Activated T-helper 17 cell treated with anti-CD3 and anti-CD28 coated beads, Interleukin-2, amount 50 U/mL, for 72 hours (primary cell): ENCODE measurements at places on chromosomes 3 and 15. TPM values are rescaled to one million over a fixed set of nuclear protein-coding genes. Genes with fewer than 3 reads are reported as not detected.

- no peak for ATAC-seq
These were observed 13.3 kb downstream of the STAC start for GRCh38 chr3:36393563-36393962.

Gene TUSC7
- not detected for total RNA-seq

Gene TMEM40
- not detected for total RNA-seq

DNA sequence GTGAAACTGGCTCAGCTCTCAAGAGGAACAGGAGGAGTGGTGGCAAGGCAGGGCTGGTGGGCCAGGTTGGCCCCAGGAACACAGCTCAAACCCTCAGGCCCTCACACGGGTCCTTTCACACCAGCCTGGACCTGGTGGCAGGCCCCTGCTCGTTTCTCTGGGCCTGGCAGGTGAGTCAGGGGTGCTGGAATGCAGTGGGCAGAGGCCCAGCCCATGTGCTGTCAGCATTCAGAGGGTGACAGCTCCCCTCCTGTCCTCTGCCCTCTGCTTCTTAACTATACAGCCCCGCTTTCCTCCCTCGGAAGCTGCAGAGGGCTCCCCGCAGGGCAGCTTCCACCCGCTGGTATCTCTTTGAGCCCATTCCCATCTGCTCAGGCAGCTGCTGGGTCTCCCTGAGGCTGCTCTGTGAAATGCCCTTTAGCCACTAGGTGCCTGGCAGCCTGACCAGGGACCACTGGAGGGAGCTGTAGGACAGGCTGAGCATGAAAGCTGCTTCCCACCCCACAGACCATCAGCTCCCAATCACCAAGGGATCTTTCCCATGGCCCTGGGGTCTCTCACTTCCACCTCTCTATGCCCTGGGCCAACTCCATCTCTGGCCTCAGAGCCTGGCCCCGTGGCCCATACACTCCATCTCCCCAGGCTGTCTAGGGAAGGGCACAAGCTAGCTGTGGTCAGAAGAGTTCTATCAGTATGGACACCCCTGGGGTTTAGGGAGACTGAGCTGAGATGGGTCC is 24.8 kb downstream of the SHF start:
- no peak for ATAC-seq

Gene CP
- not detected for total RNA-seq

DNA sequence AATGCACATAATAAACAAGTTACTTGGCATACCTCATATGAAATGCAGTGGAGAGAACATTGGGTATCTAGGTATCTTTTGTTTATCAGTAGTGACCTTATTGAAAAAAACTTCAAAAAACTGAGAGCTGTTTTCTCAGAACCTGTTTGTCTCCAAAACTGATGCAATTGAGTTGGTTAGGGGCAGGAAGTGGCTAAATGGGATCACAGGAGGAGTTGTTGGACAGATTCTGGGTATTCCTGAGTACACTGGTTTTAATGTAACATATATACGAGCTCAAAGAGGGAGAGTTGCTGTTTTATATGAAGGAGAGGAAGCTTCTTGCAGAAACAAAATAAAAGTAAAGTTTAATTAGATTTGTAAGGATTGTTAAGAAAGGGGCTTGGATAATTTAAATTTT is 159.5 kb downstream of the C3orf70 start:
- no peak for ATAC-seq

DNA sequence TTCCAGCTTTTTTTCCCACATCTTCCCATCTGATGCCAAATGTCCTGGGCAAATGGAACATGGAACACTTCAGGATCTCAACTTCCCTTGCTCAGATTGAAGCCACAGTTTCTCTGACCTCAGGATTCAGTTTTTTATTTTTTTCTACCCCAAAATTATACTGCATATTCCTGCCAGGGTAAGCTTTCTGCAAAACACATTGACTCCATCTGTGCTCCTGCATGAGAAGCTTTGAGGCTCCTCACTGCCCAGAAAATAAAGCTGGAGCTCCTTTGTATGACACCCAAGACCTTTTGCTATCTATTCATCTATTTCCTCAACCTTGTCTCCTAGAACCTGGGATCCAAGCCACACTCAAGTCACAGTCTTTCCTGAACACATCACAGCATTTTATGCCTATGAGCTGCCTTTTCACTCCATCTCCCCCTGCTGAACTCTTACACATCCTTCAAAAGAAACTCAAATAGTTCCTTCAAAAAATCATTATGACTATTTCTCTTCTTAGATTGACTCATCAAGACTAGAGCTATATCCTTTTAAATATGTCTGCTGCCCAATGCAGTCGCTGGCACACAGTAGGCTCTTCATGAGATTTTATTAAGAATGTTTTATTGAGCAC is 57.4 kb upstream of the PSMD6 start:
- ATAC-seq: peak; percentile 63

- ATAC-seq: no peak
These were observed 471.5 kb upstream of the AGTR1 start for GRCh38 chr3:148226246-148226645.

- ATAC-seq: peak; percentile 80
These were observed at the start of gene SHF for GRCh38 chr15:45187894-45188830. SHF (minus strand) TSS chr15:45187966; CDS start chr15:45187951, 15 bp downstream.

DNA sequence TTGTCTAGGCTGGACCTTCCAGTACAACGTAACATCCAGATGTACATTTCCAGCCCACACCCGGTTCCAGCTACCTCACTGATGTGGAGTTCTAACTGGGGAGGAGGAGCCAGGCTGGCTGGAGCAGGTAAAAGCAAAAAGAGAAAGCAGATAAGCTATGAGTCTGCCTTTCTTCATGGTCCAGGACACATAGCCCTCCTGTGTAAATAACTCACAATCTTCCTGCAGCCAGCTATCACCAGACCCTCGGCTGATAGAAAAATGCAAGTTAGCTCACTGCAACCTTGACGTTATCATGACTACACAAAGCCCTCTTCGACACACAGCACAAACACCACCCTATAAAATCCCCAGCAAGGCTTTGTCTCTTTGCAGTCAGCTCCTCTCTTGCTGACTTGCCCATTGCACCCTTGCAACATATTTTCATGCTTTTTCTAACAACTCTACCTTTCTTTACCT is 20.5 kb upstream of the ELP6 start:
- no peak for ATAC-seq

DNA sequence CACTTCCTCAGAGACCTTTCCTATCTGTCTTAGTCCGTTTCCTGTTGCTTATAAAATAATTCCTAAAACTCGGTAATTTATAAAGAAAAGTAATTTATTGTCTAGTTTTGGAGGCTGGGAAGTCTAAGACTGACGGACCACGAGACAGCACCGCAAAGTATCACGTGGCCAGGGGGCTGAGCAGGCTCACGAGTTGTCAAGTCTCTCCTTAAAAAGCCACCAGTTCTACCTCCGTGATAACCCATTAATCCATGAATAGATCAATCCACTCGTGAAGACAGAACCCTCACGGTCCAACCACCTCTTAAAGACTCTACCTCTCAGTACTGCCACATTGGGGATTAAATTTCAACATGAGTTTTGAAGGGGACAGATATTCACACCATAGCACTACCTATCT is 821 bp downstream of the LINS1 start:
- ATAC-seq: no peak

GRCh38 chr3:172159962-172160538 is 120.7 kb downstream of the FNDC3B start:
- no peak for ATAC-seq

Gene GASK1A
- total RNA-seq: not detected

DNA sequence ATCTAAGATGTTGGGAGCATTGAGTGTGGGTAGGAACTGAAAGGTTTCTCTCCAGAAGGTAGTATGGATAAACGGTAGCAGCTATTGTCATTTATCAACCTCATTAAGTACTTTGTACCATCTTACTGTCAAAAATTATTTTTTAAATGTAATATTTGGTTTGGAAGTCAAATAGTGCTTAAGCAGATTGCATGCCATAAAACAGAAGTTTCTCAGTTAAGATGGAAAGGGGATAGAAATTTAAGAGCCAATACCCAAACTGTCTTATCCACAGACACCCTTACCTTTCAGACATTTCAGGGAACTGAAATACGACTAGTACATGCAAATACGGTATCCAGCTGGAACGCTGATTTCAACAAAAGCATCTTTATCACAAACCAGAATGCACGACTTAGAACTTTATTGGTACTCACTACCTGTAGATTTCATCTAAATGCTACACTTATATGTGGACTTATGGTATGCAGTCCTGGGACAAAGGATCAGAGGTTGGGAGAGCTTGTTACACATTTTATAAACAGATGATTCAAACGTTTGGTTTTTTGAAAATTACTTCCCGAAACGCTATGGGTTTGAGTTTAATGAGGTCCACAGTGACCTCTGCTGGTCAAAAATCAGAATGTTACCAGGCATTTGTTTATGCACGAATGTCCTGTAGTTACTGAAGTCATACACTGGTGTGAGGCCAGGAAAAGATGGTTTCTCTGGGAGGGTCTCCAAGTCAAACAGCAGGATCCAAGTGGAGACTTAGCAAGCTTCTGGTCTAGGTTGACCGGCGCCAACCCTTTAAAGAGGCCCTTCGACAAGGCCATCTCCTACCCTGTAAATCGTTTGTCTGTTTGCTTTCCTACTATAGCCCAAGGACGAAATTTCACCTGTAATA is 45.7 kb upstream of the DUT start:
- peak; percentile 28 for ATAC-seq

Gene GOLGA8T
- not detected for total RNA-seq

GRCh38 chr3:125186261-125186787 is 26.2 kb downstream of the SLC12A8 start:
- peak; percentile 52 for ATAC-seq

DNA sequence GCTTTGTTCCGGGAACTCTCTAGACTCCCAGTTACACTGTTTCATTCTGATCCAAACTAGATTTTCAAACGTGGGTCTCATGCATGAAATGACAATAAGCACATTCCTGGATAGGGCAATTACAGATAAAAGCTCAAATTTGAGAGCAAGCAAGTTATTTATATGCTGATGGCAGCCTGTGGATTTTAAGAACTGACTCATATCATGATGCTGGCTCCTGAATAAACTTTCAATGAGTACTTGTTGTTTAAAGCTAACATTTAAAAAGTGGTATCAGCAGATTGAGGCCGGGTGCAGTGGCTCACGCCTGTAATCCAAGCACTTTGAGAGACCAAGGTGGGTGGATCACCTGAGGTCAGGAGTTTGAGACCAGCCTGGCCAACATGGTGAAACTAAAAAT is 66.6 kb downstream of the LEO1 start:
- ATAC-seq: no peak

Gene WDR72
- not detected for total RNA-seq

DNA sequence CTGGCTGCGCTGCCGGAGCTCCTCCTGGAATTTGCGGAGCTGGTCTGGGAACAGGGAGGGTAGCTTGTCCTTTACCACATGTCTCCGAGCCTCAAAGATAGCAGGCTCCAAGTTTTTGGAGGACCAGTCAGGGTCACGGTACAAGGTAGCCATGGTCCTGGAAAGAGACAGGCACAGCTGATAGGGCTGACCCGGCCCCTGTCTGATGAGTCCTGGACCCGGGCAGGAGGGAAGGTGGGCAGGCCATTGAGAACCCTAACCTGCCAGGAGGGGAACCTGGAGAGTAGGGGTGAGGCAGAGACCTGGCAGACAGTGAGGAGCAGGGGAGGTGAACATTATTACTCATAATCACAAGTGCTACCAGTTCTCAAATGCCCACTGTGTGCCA is 20.4 kb upstream of the EHD4 start:
- no peak for ATAC-seq

DNA sequence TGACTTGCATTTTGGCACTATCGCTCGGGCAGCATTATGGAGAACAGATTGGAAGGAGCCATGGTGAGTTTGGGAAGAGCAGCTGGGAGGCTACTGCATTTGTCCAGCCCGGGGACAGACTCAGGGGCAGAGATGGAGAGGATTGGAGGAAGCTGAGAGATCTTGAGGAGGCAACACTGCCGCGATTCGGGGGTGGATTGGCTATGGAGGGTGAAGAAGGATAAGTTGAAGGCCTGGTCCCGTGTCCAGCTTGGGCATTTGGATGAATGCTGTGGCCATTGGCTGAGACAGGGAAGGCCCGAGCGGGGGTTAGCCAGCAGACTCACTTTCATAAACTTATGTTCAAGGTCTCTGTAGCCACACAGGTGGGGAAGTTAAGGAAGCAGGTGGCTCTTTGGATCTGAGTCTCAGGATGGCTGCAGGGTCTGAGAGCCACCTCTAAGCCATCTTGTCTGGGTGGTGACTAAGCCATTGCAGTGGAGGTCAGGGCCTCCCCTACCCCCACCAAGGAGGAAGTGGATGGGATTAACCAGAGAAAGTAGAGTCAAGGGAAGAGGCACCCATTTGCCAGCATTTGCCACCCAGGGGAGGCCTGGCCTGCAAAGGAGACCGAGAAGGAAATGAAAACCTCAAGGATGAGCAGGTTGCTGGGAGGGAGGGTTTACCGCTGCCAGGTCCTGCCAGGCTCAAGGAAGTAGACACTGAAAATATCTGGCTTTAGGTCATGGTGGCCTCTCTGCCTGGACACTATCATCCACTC is 144.0 kb upstream of the TLE3 start:
- no peak for ATAC-seq

DNA sequence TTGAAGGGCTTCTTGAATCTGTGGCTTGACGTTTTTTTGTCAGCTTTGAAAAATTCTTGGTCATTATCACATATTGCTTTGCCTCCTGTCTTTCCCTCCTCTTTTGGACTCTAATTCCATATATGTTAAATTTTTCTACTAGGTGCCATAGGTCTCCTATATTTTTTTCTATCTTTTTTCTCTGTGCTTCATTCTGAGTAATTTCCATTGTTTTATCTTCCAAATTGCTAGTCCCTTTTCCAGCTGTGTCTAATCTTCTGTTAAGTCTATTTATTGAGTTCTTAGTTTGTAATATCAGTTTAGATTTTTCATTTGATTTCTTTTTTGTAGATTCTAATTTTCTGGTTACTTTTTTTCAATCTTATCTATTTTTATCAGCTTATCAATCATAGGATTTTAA is 53.7 kb downstream of the CHST2 start:
- ATAC-seq: no peak

GRCh38 chr3:34070831-34071585 is 272.6 kb downstream of the PDCD6IP start:
- peak; percentile 26 for ATAC-seq

GRCh38 chr15:62533687-62534086 is 368.6 kb upstream of the C2CD4B start:
- no peak for ATAC-seq

- ATAC-seq: no peak
These were observed 39.0 kb upstream of the IGF1R start for GRCh38 chr15:98609144-98609852.

DNA sequence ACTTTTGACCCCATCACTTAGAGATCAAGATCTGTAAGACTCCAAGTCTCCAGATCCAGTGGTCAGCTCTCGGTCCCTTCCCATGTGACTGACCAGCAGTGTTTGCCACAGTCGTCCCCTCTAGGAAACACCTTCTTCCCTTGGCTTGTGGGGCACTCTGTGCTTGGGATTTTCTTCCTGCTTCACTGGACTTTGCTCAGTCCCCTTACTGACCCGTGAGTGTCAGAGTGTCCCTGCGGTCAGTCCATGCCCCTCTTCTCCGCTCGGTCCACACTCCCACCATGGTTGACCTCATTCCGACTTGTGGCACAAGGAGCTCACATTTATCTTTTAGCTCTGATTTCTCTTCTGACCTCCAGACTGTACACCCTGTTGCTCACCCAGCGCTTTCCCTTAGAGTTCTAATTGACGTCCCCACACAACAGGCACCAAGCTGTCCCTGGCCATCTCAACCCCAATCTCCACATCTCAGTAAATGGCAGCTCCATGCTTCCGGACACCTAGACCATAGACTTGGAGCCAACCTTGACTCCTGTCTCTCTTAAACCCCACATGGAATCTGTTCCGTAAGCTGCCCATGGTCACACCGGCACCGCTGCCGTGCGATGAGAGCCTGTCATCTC is 67.9 kb downstream of the APBA2 start:
- no peak for ATAC-seq
